Activated CD4-positive, alpha-beta T cell treated with anti-CD3 and anti-CD28 coated beads for 36 hours (primary cell): ENCODE measurements at places on chromosomes 5 and 9. TPM values are rescaled to one million over a fixed set of nuclear protein-coding genes. Genes with fewer than 3 reads are reported as not detected.

The FCHO2 gene
- total RNA-seq = 1.3 TPM

The HSPB3 gene
- total RNA-seq = not detected

- no peak for DNase-seq
- H3K4me3 ChIP-seq = no peak overlapping the region
- no peaks in the 10 kb centered on the region for H3K4me1 ChIP-seq
Measured at GRCh38 chr5:74122175-74122574, 496.2 kb downstream of the ARHGEF28 start.

GRCh38 chr9:109252291-109252690, 68.6 kb downstream of the EPB41L4B start:
- H3K4me3 ChIP-seq = no peak overlapping the region
- no peak overlapping the region for H3K27ac ChIP-seq
- DNase-seq = no peak
- H3K27me3 ChIP-seq = peaks cover 3% of the 10 kb centered on the region

- no peak for DNase-seq
- no peaks in the 10 kb centered on the region for H3K4me1 ChIP-seq
- no peak overlapping the region for H3K4me3 ChIP-seq
- H3K36me3 ChIP-seq = no peaks in the 10 kb centered on the region
Measured at GRCh38 chr9:122383992-122384461, 13.2 kb downstream of the PTGS1 start.

GRCh38 chr5:160198146-160198545, 31.2 kb upstream of the FABP6 start:
- H3K36me3 ChIP-seq = no peaks in the 10 kb centered on the region
- no peak overlapping the region for H3K27ac ChIP-seq
- H3K4me3 ChIP-seq = no peak overlapping the region
- H3K4me1 ChIP-seq = peaks cover 9% of the 10 kb centered on the region
- no peak for DNase-seq
- peaks cover 8% of the 10 kb centered on the region for H3K27me3 ChIP-seq

DNA sequence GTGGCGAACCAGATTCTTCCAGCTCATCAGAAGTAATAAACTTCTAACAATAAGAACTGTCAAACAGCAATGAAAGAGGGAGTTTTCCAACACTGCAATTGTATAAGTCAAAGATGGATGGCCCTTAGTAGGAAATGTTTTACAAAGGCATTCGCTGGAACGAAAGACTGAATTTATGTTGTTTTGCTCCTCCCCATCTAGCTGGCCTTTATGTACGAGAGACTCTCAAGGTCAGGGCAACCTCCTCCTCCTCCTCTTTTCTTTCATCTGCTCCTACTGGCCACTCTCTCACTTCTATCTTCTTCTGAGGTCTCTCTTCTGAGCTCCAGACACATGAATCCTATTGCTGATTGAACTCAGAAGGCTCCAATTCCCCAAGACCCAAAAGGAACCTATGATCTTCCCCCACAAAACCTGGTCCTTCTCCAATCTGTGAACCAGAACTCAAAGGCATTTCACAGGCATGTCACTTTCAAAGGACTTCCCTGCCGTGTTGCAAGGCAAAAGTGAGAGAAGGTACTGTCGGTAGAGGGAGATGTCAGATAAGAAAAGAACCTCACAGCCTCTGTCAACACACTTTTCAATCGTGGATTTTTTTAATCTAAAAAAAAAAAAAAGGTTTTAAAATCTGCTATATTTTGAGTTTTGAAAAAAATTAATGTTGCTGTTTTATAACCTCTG, 28.5 kb upstream of the PUM3 start:
- H3K4me1 ChIP-seq = peaks cover 10% of the 10 kb centered on the region
- no peak for DNase-seq
- no peak overlapping the region for H3K4me3 ChIP-seq
- H3K27me3 ChIP-seq = peaks cover 12% of the 10 kb centered on the region

DNA sequence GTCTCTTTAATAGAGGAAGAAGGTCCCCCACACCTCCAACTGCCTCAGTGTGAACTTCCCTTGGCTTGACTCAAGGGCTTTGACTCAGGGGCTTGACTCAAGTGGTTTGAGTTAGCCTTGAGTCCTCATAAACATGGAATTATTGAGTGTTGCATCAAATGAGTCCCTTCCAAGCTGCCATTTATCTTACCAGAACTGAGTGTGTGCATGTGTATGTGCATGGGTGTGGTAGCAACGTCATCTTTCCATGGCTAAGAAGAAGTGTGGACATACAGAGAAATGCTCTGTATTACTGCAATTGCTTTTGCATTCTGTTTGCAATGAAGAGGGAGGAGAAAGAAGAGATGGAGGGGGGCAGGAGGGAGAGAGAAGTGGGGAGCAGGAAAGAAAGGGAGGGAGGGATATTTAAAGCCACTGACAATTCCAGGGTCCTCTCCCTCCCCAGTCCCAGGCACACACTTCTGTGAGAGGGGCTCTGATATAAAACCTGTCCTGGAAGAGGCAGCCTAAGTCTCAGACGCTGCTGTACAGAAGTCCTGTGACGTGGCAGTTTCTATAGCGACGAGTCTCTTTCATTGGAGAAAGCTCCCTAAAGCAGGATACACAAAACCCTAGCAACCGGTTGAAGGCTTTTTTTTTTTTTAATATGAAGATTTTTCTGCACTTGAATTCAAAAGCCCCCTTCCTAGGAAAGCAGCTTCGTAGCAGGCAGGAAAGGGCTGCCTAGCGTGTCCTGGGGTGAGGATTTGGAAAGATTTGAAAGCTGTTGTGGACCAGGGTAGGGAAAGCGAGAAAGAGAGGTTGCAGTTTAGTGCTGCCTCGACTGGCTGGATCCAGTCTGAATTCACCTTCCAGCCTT, 93.3 kb upstream of the MAP1B start:
- peaks cover 5% of the 10 kb centered on the region for H3K4me1 ChIP-seq
- H3K36me3 ChIP-seq = no peaks in the 10 kb centered on the region
- no peak overlapping the region for H3K4me3 ChIP-seq
- no peak overlapping the region for H3K27ac ChIP-seq
- DNase-seq = no peak

GRCh38 chr9:6788162-6789016, 30.6 kb downstream of the KDM4C start:
- no peaks in the 10 kb centered on the region for H3K27me3 ChIP-seq
- H3K27ac ChIP-seq = no peak overlapping the region
- no peak for DNase-seq
- peaks cover 6% of the 10 kb centered on the region for H3K36me3 ChIP-seq
- H3K4me1 ChIP-seq = peaks cover 34% of the 10 kb centered on the region
- H3K4me3 ChIP-seq = no peak overlapping the region
